ENCODE measurements at places on chromosomes 5 and 9. TPM values are rescaled to one million over a fixed set of nuclear protein-coding genes. Genes with fewer than 3 reads are reported as not detected.

LMX1B gene
- total RNA-seq: not detected

DDX31 gene
- 6.6 TPM for total RNA-seq

SMIM33 gene
- total RNA-seq: not detected

TERT gene
- total RNA-seq: not detected

SPATA31E1 gene
- total RNA-seq: not detected

MED22 gene
- total RNA-seq: 21.4 TPM

PCDH12 gene
- under 0.01 TPM for total RNA-seq

Measured in bronchial smooth muscle cell (primary cell).